ENCODE measurements at places on chromosomes 12 and 14.

DNA sequence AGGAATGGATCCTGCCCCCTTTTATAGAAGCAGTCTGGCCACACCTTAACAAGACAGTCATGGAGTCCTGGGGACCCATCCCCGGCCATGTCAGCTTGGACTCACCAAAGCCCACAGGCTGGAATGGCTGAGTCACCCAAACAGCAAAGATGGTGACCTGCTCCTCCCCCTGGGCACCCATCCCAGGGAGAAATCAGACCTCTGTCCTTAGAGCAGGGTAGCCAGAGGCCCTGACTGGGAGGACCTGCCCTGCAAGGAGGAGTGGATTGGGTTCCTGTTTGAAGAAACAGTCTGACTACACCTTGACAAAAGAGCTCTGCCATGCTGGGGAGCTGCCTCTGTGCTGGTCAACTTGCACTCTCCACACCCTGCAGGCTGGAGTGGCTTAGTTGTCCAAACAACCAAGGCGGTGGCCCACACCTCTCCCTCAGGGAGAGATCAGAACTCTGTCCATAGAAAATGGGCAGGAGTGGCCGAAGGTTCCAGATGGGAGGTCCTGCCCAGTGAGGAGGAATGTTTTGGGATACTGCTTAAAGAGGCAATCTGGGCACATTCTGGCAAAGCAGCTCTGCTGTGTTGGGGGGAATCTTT lies 16.6 kb downstream of the MGP start:
- no peak for DNase-seq

- no peak for DNase-seq
Observed at GRCh38 chr12:2168808-2169207, 116.0 kb downstream of the CACNA1C start.

GRCh38 chr12:83848702-83849101 lies 1063.9 kb downstream of the SLC6A15 start:
- DNase-seq = no peak

GRCh38 chr12:132604668-132605441 lies 5.5 kb downstream of the LRCOL1 start:
- no peak for DNase-seq

- DNase-seq = no peak
Observed at GRCh38 chr14:20676072-20676471, 8.3 kb upstream of the RNASE4 start.

- DNase-seq = no peak
Observed at GRCh38 chr14:78725086-78725485, 554.9 kb downstream of the NRXN3 start.

DNA sequence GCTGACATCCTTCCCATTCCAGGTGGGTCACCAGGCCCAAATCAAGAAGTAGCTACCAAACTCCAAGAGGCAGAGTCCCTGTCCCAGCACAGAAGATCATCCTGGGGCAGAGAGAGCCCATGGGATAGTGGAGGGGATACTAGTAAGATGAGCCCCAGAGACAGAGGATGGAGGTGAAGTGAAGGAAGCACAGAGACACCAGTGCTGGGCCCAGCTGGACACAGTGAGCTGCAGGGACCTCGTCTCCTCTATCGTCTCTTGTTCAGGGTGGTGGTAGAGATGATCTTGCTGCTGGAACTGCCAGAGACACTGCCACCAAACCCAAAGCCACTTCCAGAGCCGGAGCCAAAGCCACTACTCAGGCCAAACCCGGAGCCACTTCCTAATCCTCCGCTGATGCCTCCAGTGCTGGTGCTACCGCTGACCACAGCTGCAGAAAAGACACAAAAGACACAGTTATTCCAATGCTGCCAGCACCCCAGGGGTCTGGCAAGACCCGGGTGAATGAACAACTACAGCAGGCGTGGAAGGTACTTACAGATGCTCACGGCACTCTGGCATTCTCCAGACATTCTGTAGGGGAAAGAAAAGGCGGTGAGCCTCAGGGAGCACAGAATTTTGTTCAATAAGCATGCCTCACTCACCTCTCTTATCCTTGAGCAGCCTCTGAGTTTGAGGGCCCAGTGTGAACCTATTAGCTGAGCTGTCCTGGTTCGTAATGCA lies 6.9 kb downstream of the KRT4 start:
- no peak for DNase-seq

DNA sequence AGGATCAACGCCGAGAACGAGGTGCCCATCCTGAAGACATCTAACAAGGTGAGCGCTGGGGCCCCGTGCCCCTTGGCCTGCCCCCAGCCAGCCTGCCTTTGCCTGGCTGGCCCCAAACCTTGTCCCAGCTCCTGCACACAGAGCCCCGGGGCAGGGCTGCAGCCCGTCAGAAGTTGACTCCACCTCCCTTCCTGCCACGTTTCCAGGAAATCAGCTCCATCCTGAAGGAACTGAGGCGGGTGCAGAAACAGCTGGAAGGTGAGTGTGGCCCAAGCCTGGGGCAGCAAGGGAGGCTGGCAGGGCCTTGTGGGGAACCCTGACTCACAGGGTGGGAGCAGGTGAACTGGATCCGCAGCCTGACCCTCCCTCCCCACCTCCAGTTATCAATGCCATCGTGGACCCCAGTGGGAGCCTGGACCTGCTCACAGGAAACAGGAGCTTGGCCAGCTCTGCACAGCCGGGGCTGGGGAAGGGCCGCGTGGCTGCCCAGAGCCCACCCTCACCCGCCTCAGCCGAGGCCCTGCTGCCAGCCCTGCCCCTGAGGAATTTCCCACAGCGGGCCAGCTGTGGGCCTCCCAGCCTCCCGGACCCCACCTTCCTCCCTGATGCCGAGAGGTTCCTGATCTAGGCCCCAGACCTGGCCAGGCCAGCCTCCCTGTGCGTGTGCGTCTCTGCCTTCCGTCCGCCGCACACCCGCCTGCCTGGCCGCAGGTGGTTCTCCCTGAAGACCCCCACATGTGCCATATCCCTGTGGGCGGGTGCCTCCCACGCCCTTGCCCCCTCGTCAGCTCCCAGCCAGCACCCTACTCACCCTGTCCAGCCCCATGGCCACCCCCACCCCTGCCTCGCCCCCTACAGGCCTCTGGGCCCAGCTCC lies 29.5 kb downstream of the CEP170B start:
- DNase-seq = no peak

GRCh38 chr14:20688167-20688839 lies at the start of gene ANG:
ANG (plus strand) TSS chr14:20688764; CDS start chr14:20693565, 4,801 bp downstream.
- no peak for DNase-seq

GRCh38 chr12:63916561-63917476 lies 72.3 kb downstream of the SRGAP1 start:
- DNase-seq = peak; percentile 67

DNA sequence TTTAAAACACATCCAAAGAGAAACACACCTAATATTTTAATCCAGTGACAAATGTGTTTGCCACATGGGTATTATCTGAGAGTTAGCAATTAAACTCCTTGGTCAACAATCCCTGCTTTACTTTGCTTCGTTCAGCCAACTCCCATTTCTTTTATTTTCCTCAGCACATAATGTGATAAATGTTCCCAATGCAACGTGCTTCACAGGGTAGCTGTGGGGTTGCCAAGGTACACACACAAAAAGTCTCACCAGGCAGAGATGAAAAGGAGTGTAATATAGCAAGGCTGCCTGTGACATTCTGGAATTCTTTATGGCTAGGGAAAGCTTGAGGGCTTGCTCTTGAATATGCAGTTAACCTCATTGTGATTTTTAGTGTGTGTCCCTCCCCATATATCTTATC lies 208.0 kb upstream of the DIO2 start:
- no peak for DNase-seq

- DNase-seq = no peak
Observed at GRCh38 chr12:2836574-2836973, 1.7 kb upstream of the NRIP2 start.

GRCh38 chr14:103130965-103131364 lies 7.7 kb downstream of the TNFAIP2 start:
- peak; percentile 68 for DNase-seq

DNA sequence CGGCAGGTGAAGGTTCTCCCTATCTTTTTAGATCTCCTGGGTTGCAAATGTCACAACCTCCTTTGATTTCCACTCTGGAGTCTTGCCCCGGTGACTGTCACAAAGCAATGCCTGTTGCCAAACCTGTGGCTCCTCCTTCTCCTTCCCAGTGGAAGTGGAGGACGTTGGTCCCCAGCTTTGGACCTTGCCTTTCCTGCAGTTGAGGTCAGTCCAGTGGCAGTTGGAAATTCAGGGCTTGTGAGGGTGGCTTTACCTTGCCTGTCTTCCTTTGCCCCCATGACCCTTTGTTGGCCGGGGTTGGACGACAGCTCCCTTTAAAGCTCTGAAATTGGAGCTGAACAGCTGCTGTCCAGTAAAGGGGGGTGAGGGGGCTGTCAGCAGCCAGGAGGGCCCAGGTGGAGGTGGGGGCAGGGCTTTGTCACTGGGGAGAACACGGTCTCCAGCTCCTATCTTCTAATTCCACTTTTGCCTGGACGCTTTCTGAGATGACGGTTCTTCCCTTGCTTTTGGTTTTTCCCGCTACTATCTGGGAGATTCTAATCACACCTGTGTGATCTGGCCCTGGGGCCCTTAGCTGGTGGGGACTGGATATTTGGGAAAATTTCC lies 4.1 kb downstream of the TEAD4 start:
- DNase-seq = no peak

GRCh38 chr12:54497883-54498282 lies 331 bp downstream of the NCKAP1L start:
- no peak for DNase-seq

DNA sequence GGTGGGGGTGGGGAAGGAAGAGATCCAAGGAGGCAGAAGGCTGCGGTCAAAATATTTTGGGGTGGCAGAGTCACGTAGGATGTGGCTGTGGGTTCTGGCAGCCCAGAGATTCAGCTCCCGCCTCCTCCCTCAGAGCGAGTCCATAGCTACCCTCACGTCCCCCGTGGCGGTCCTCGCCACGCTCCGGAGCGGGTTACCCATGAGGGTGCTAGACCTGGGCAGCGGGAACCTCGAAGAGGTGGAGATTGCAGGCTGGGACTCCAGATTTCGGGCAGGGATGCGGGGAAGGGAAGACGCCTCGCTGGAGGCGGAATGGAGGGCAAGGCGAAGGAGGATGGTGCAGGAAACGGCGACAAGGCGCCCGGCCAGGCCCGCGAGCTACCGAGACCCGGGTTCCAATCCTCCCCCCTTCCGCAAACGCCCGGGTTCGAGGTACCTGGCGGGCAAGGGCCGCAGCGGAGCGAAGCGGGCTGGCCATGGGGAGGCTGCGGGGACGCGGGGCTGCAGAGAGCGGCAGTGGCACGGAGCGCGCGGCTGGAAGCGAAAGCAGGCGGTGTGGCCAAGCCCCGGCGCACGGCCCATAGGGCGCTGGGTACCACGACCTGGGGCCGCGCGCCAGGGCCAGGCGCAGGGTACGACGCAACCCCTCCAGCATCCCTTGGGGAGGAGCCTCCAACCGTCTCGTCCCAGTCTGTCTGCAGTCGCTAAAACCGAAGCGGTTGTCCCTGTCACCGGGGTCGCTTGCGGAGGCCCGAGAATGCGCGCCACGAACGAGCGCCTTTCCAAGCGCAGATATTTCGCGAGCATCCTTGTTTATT lies 46.2 kb downstream of the BCAT1 start:
- peak; percentile 50 for DNase-seq

All from fibroblast of upper back skin (primary cell).